Activated CD4-positive, alpha-beta T cell treated with anti-CD3 and anti-CD28 coated beads, Interleukin-2, amount 10 ng/mL, durations not matched to agents 24 days and 14 days (primary cell): ENCODE measurements at places on chromosomes 2 and 18.
A peak's percentile ranks its signal among the peaks of the same experiment; 100 is the strongest.

DNA sequence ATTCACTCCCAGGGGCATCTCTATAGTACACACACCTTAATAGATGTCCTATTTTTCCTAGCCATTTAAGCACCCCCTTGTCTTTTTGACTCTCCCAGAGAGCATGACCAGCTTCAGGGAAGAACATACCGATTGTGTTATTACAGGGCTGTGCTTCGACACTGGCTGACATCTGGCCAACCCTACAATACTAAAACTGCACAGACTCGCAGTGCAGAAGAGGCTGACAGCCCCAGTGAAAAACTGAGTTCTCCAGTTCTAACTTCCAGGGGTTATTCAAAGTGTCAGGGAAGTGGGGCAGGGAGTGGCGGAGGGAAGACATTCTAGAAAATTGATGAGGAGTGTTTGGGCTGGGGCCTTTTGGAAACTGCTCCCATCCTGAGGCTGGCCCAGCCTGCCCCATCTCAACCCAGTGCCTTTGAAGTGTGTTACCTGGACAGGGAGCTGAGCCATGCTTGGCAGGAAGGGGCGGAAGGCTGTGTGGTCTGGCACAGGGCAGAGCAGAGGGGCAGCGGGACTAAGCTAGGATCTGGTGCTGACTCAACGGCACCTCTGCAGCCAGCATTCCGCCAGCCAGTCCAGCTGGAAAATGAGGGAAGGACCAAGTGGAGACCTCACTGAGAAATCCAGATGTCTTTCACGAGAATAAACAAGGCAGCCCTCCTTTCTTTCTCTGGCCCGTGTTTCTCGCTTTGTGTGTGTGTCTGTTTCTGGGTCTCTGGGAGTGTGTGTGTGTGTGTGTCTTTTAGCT is 15.4 kb upstream of the IGFBP5 start:
- no peak for DNase-seq

DNA sequence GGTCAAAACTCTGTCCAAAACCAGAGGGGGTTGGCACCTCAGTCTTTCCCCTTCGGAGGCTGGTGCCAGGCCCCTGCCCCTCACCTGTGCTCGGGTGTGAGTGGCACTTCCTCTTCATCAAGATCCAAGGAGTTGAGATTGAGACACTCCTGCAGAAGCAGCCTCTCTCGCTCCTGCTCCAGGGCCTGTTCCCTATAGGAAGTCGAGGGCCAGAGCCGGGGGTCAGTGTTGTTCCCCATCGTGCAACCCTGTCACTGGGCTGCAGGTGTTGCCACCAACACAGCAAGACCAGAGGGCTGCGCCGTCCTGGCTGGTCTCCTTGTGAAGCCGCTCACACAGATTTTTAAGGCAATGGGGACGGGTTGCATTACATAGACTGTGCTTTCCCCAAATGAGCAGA is 18.9 kb downstream of the FAM178B start:
- DNase-seq: no peak

GRCh38 chr2:240149943-240150784 is 9.7 kb upstream of the OTOS start:
- DNase-seq: peak; percentile 81

GRCh38 chr2:231132129-231132528 is 7.3 kb upstream of the HTR2B start:
- no peak for DNase-seq

GRCh38 chr2:55408918-55409868 is 10.5 kb downstream of the CCDC88A start:
- no peak for DNase-seq

- DNase-seq: peak; percentile 92
These were observed 8.4 kb upstream of the MGAT5 start for GRCh38 chr2:134245340-134245984.

DNA sequence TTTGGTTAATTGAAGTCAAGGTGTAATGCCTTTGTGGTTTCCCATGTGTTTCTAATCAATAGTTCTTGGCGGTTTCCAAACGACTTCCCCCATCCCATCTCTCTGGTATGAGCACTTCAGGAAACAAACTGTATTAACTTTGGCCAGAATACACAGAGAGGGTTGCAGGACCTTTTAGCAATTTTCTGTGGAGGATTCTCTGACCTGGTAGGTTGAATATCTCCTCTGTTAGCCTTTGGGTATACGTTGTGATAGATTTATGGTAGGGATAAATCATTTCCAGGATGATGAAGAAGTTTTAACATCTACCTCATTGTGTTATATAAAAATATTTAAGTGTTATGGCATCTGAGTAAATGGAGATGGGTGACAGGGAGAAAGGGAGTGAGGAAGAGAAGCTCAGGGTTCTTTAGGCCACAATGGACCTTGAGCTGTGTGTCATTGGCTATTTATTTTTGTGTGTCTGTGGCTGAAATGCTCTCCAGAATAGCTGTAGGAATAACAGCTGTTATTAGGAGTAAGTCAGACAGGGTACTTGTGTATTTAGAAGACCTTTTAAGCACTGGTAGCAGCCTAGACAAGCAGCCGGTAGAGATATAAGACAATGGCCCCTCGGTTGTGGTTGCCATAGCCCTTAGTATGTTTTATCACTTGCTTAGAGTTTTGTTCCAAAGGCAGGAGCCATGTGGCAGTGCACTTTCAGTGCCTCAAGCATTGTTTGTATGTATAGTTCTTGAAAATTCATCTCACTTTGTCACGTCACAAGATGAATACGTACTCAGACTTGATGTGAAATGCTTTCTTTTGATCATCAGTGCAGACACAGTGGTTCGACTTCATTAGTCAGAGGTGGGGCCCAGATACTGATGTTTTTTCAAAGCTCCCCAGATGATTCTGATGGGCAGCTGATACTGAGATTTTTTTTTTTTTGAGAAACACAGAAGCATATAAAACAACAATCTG is 91.1 kb downstream of the FMNL2 start:
- DNase-seq: no peak

- DNase-seq: no peak
These were observed 236.8 kb downstream of the EPHA4 start for GRCh38 chr2:221335219-221335752.

GRCh38 chr2:240435457-240435947 is at the start of gene GPC1:
GPC1 (plus strand) TSS chr2:240435663; CDS start chr2:240435919, 256 bp downstream.
- DNase-seq: peak; percentile 90

- DNase-seq: no peak
These were observed 6.1 kb upstream of the CCDC102B start for GRCh38 chr18:68791801-68792200.

GRCh38 chr2:201950606-201951005 is 83.0 kb upstream of the FZD7 start:
- no peak for DNase-seq

DNA sequence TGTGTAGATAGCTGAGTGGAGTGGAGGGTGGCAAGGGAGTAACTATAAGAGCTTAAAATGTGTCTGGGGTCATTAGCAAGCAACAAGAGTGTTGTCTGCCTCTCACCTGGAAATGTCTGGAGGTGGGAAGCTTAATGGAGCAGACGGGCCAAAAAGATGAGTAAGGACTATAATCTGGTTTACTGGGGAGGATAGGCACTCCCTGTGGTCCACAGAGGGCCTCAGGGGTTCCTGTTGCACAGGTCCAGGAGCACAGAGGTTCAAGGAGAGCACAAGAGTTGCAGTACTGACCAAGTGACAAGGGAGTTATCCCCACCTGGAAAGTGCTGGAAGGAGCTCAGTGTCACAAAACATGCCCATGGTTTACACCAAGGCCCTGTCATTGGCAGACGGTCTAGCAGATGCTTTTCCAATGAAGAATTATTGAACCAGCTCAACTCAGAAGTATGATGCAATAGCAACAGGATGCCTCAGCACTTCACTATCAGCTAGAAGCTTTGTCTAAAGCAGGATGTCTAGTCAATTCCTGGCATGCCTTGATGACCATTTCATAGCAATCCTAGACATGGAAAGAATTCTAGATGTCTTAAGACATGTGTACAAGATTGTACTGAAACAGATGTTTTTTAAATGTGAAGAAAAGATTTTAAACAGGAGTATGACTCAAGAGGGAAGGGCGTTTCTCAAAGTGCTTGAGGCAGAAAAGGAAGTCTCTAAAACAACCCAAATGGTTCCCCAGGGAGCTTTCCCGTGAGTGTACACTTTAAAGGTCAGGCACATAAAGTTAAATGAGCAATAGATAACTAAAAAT is 62.9 kb upstream of the SERPINE2 start:
- no peak for DNase-seq

GRCh38 chr18:29879763-29880162 is 1162.8 kb downstream of the DSC3 start:
- DNase-seq: no peak

- no peak for DNase-seq
These were observed 728.9 kb downstream of the SUCLG1 start for GRCh38 chr2:83730223-83730622.

DNA sequence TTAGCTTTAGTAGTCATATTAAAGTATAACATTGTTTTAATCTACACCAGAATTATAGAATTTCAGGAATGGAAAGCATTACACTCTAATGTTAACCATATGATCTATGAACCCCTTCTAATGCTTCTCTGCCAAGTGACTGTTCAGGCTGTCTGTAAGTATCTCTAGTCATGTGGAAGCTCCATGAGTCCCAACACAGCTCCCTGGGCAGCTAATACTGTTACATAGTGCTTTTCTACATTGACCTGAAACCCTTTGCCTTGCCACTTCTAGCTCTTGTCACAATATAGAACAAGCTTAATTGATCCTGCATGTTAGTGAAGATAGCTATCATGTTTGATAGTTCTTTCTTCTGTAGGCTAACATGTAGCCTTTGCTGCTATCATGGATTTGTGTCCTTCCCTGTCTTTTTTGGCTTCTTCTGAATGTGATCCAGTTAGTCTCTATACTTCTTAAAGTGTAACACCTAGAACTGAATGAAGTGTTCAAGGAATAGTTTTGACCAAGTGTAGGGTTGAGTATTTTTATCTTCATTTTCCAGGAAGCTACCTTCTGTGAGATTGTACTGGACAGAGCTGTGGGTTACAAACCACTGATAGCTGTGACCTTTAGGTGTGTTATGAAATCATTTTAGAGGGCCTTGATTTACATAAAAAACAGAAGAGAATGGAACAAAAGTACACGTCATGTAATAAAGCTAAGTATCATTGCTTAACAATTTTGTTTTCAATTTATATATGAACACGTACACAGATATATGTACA is 23.7 kb downstream of the BABAM2 start:
- no peak for DNase-seq

- DNase-seq: no peak
These were observed 82.5 kb downstream of the THNSL2 start for GRCh38 chr2:88252646-88253045.

- no peak for DNase-seq
These were observed 23.1 kb downstream of the DDX1 start for GRCh38 chr2:15614545-15615300.

GRCh38 chr2:122100346-122100745 is 344.9 kb downstream of the TSN start:
- DNase-seq: no peak

GRCh38 chr2:161077367-161078210 is 82.6 kb upstream of the TANK start:
- DNase-seq: peak; percentile 95

GRCh38 chr2:108593547-108594098 is 59.4 kb downstream of the LIMS1 start:
- no peak for DNase-seq

DNA sequence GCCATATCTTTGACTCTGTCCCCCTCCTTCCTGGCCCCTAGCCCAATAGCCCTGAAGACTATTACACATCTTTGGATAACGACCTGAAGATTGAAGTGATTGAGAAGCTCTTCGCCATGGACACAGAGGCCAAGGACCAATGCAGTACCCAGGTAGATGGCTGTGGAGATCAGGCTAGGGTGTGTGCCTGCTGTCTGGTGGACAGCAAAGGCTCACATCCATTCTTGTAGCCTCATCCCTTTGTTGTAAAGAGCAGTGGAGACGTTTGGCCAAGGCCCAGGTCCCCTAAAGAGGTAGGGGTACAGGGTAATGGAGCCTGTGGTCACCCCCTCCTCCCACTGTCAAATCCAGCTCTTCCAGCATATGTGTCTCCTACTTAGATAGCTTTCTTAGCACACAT is 81.4 kb downstream of the EPAS1 start:
- DNase-seq: no peak

DNA sequence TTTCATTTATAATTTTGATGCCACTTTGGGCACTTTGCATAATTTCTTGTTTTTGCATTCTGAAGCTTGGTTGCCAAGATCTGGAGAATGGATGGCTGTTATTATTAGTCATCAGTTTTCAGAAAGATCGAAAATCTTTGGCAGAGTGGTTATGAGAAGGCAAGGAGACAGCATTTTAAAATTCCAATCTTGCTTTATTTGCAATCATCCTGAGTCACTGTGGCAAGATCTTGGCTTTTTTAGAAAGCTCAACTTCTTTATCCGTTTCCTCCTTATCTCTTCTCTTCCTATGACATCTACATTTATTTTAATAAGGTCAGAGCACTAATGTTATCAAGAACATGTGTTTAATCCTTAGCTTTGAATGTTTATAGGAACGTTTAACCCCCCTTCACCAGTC is 31.1 kb upstream of the EIF2AK3 start:
- DNase-seq: no peak

GRCh38 chr2:13968811-13969210 is 663.7 kb upstream of the LRATD1 start:
- no peak for DNase-seq

DNA sequence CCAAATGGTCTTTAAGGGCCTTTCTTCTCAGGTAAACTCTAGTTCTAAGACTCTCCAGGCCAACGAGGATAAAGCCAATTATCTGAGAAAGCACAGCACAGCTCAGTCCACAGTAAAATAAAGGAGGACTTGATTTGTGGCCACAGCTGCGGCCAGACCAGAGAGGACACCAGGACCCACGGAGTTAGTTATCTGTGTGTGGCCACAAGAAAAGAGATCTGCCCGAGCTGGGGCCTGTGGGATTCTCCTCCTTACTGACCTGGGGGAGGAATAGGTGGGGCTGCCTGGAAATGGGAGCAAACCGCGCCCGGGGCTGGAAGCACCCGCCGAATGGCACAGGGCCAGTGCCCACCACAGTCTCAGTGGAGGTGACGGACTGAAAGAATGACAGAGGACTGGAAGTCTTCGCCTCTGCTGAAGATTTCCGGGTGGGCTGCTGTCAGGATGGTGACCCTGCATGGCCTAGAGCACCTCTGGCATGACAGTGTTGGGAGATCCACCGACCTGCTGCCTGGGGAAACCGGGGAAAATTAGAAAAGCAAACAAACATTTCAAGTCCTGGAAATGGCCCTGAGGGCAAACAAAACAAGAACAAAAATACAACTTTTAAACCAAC is 13.3 kb downstream of the PROC start:
- DNase-seq: no peak

DNA sequence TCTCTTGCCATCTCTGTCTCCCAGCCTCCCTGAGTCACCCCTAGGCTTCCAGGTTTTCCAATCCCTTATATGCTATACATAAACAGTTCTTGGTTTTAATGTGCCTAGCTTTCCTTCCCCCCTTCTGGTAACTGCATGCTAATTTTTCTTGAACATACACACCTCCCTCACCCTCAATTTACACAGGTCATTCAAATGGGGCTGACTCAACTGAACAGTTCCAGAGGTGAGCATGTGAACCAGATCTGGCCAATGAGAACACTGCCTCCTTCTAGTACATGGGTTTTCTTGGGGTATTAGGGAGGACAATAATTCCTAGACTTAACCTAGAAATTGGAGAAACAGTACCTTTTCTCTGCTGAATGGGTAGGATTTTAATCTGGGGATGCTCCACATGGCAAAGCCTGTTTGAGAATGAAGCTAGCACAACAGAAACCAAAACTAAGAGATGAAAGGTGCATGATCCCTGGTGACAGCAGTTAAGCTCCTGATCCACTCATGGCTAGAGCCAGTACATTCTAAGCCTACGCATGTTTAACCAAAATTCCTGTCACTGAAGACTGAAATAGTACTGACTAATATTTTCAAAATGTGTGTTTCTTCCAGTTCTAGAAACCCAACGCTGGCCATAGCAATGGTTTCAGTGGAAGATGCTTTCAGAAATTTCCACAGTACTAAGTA is 11.8 kb downstream of the SLC25A12 start:
- peak; percentile 59 for DNase-seq

GRCh38 chr2:121388371-121388770 is 103.4 kb upstream of the TFCP2L1 start:
- peak; percentile 26 for DNase-seq
